ENCODE measurements at places on chromosomes 1 and 21. TPM values are rescaled to one million over a fixed set of nuclear protein-coding genes. Genes with fewer than 3 reads are reported as not detected.

GRCh38 chr1:92544756-92545165 is 58.0 kb upstream of the GFI1 start:
- H3K27me3 ChIP-seq: no peaks in the 10 kb centered on the region
- H3K4me1 ChIP-seq: no peaks in the 10 kb centered on the region
- H3K36me3 ChIP-seq: no peaks in the 10 kb centered on the region
- H3K27ac ChIP-seq: no peak overlapping the region
- H3K4me3 ChIP-seq: no peak overlapping the region

DNA sequence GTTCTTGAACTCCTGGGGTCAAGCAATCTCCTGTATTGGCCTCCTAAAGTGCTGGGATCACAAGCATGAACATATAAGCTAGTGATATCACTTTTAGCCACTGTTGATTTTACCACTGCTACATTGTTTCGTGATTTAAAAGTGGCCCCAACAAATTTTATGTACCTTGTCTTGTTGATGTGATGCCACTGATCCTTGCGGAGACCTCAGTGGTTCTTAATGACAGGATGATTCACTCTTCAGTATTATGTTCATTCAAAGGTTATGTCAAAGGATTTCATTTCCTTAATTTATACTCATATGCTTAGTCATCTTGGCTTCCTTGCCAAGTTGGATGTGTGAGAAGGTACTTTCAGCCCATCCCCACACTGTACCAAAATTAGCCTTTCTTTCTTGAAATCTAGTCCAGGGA is 12.1 kb downstream of the PRKACB start:
- peaks cover 10% of the 10 kb centered on the region for H3K4me1 ChIP-seq
- H3K27ac ChIP-seq: no peak overlapping the region
- peak; percentile 78 for DNase-seq
- no peaks in the 10 kb centered on the region for H3K36me3 ChIP-seq
- no peak overlapping the region for H3K4me3 ChIP-seq
- H3K27me3 ChIP-seq: no peaks in the 10 kb centered on the region

ZSCAN20 gene
- 3.9 TPM for total RNA-seq

OR2L2 gene
- not detected for total RNA-seq

GRCh38 chr1:245260110-245260882 is 105.5 kb downstream of the KIF26B start:
- H3K4me3 ChIP-seq: no peak overlapping the region
- H3K36me3 ChIP-seq: no peaks in the 10 kb centered on the region
- no peak overlapping the region for H3K27ac ChIP-seq
- peaks cover 27% of the 10 kb centered on the region for H3K27me3 ChIP-seq
- DNase-seq: no peak

GRCh38 chr1:66302815-66303214 is 231.1 kb upstream of the SGIP1 start:
- no peaks in the 10 kb centered on the region for H3K36me3 ChIP-seq
- no peak for DNase-seq
- H3K27me3 ChIP-seq: no peaks in the 10 kb centered on the region

NPL gene
- total RNA-seq: 6.9 TPM

- no peaks in the 10 kb centered on the region for H3K4me1 ChIP-seq
- H3K4me3 ChIP-seq: no peak overlapping the region
- no peaks in the 10 kb centered on the region for H3K36me3 ChIP-seq
- no peak overlapping the region for H3K27ac ChIP-seq
These were observed 2.6 kb downstream of the KCNA3 start for GRCh38 chr1:110672001-110672752.

TPRG1L gene
- total RNA-seq: 13.7 TPM

CACNA1E gene
- not detected for total RNA-seq

- DNase-seq: no peak
- H3K27ac ChIP-seq: no peak overlapping the region
- no peak overlapping the region for H3K4me3 ChIP-seq
- H3K4me1 ChIP-seq: no peaks in the 10 kb centered on the region
- H3K36me3 ChIP-seq: no peaks in the 10 kb centered on the region
These were observed 99.9 kb downstream of the XCL2 start for GRCh38 chr1:168443899-168444298.

- no peaks in the 10 kb centered on the region for H3K36me3 ChIP-seq
- no peak for DNase-seq
- H3K27me3 ChIP-seq: no peaks in the 10 kb centered on the region
- H3K4me1 ChIP-seq: no peaks in the 10 kb centered on the region
These were observed 41.4 kb downstream of the ZMYM1 start for GRCh38 chr1:35120458-35121133.

DNA sequence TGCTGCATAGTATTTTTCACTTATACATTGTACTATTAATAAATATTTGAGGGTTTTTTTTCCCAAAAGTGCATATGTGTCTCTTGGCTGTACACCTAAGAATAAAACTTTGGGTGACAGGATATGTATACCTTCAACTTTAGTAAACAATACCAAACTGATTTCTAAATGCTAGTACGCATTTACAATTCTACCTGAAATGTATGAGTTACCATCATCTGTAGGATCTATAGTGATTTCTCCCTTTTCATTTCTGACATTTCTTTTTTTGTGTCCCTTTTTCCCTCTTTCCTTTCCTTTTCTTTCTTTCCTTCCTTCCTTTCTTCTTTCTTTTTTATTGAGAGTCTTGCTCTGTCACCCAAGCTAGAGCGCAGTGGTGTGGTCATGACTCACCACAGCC is 16.7 kb upstream of the BMP8B start:
- DNase-seq: no peak
- no peaks in the 10 kb centered on the region for H3K27me3 ChIP-seq
- H3K36me3 ChIP-seq: no peaks in the 10 kb centered on the region
- no peak overlapping the region for H3K27ac ChIP-seq
- no peaks in the 10 kb centered on the region for H3K4me1 ChIP-seq

PSMB2 gene
- 162 TPM for total RNA-seq

- H3K27me3 ChIP-seq: no peaks in the 10 kb centered on the region
- DNase-seq: no peak
- H3K4me1 ChIP-seq: peaks cover 33% of the 10 kb centered on the region
- no peak overlapping the region for H3K27ac ChIP-seq
- H3K36me3 ChIP-seq: peaks cover 34% of the 10 kb centered on the region
- no peak overlapping the region for H3K4me3 ChIP-seq
These were observed 6.5 kb downstream of the PYCR2 start for GRCh38 chr1:225917536-225917935.

DNA sequence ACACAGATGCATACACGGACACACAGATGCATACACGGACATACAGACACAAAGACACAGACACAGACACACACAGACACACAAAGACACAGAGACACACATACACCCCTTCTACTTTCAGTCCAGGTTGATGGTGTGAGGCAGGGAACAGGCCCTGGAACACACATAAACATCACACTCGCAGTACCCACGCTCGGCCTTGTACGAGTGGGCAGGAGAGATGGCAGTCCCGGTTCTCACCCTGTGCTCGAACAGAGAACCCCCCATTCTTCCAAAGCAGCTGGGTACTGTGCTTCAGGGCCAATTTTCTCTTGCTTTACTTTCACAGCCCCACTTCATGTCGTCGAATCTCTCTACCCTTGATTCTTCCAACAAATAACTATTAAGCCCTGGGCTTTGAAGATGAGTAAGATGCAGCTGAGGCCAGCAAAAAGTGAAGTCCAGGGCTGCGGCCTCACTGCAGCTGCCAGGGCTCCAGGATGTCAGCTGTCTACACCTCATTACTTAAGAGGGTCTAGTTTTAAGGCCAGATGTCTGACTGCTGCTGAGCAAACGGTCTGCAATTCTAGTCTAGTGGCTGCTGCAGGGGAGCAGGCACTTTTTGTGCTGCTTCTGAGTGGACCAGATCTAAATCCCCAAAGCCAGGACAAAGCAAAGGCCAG is 90.1 kb downstream of the PGBD5 start:
- H3K36me3 ChIP-seq: no peaks in the 10 kb centered on the region
- no peaks in the 10 kb centered on the region for H3K27me3 ChIP-seq
- no peaks in the 10 kb centered on the region for H3K4me1 ChIP-seq

- no peak for DNase-seq
- no peaks in the 10 kb centered on the region for H3K36me3 ChIP-seq
- H3K4me1 ChIP-seq: no peaks in the 10 kb centered on the region
- no peak overlapping the region for H3K4me3 ChIP-seq
These were observed 89.7 kb downstream of the BCAR3 start for GRCh38 chr1:93591676-93592550.

GRCh38 chr1:30665216-30666010 is 58.0 kb downstream of the MATN1 start:
- H3K27ac ChIP-seq: no peak overlapping the region
- H3K36me3 ChIP-seq: no peaks in the 10 kb centered on the region
- no peak for DNase-seq
- H3K4me1 ChIP-seq: no peaks in the 10 kb centered on the region
- H3K27me3 ChIP-seq: no peaks in the 10 kb centered on the region

LMOD1 gene
- not detected for total RNA-seq

OPN3 gene
- total RNA-seq: 14.2 TPM

DNA sequence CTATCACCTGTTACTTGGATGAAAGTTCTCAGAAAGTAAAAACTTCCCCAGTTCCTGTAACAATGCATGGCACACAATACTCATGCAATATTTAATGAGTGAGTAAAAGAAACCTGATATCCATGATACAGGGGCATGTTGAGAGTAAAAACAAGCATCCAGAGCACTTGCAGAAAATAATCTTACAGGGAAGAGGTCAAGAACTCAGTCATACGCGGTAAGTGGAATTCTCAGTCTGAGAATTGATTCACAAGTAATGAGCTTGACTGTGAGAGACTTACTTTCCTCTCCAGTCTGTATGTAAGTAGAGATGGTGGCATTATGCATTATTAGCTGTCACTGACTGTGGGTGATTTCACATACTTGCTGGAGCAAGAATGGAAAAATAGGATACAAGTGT is 976.9 kb downstream of the BRINP3 start:
- no peaks in the 10 kb centered on the region for H3K4me1 ChIP-seq
- DNase-seq: no peak
- no peak overlapping the region for H3K27ac ChIP-seq
- no peaks in the 10 kb centered on the region for H3K36me3 ChIP-seq

- H3K4me3 ChIP-seq: no peak overlapping the region
- H3K27ac ChIP-seq: no peak overlapping the region
- H3K4me1 ChIP-seq: peaks cover 10% of the 10 kb centered on the region
- no peaks in the 10 kb centered on the region for H3K36me3 ChIP-seq
These were observed 30.2 kb upstream of the CCDC27 start for GRCh38 chr1:3721955-3722465.

- no peak overlapping the region for H3K27ac ChIP-seq
- no peaks in the 10 kb centered on the region for H3K27me3 ChIP-seq
- no peak overlapping the region for H3K4me3 ChIP-seq
- peaks cover 30% of the 10 kb centered on the region for H3K4me1 ChIP-seq
- H3K36me3 ChIP-seq: no peaks in the 10 kb centered on the region
- no peak for DNase-seq
These were observed 81.7 kb upstream of the IPO9 start for GRCh38 chr1:201747261-201747660.

NHLH1 gene
- 0.55 TPM for total RNA-seq

TACSTD2 gene
- not detected for total RNA-seq

GRCh38 chr1:172909606-172910326 is 141.0 kb downstream of the TNFSF18 start:
- H3K27me3 ChIP-seq: no peaks in the 10 kb centered on the region
- no peak overlapping the region for H3K27ac ChIP-seq
- peaks cover 7% of the 10 kb centered on the region for H3K4me1 ChIP-seq
- H3K4me3 ChIP-seq: no peak overlapping the region
- no peak for DNase-seq

- no peak overlapping the region for H3K4me3 ChIP-seq
- DNase-seq: no peak
- H3K4me1 ChIP-seq: no peaks in the 10 kb centered on the region
- no peaks in the 10 kb centered on the region for H3K36me3 ChIP-seq
- H3K27me3 ChIP-seq: no peaks in the 10 kb centered on the region
These were observed 15.0 kb upstream of the HMGN1 start for GRCh38 chr21:39363607-39364555.

DNA sequence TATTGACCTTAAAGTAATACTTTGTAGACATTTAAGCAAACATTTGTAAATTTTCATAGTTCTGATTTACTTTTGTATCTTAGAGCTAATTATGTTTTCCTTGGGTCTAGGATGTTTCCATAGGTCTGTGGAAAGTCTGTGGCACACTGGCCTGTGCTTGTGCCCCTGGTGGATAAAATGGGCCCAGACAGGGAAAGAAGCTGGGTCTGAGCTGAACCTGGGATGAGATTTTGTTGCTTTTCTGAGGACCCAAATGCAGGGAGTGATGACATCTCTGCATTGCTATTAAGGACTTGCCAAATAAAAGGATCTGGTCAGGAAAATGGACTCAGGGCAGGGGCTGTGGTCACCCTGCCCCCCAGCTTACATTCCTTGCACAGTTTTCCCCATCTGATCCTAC is 41.8 kb downstream of the C1orf21 start:
- no peak overlapping the region for H3K4me3 ChIP-seq
- H3K4me1 ChIP-seq: peaks cover 9% of the 10 kb centered on the region
- DNase-seq: no peak
- H3K36me3 ChIP-seq: no peaks in the 10 kb centered on the region
- no peaks in the 10 kb centered on the region for H3K27me3 ChIP-seq

DNA sequence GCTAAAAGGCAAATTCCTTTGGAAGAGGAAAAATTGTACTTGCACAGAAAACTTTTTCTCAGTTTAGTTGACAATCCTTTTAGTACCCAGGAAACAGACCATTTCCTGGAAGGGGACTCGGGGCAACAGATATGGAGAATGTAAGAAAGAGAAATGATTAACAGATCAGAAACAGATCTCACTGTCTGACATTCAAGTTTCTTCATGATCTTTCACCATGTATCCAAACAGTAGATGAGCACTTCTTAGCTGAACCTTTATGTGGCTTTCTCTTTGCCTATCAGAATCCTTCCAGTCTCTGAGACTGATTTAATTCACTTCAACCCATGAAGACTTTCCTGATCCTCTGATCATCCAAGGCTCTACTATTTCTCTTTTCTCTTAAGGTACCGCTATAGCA is 2.7 kb downstream of the TTLL7 start:
- no peaks in the 10 kb centered on the region for H3K27me3 ChIP-seq
- peak overlapping the region; percentile 5 for H3K4me3 ChIP-seq
- peaks cover 27% of the 10 kb centered on the region for H3K4me1 ChIP-seq

ADAMTS1 gene
- 17.9 TPM for total RNA-seq

DNA sequence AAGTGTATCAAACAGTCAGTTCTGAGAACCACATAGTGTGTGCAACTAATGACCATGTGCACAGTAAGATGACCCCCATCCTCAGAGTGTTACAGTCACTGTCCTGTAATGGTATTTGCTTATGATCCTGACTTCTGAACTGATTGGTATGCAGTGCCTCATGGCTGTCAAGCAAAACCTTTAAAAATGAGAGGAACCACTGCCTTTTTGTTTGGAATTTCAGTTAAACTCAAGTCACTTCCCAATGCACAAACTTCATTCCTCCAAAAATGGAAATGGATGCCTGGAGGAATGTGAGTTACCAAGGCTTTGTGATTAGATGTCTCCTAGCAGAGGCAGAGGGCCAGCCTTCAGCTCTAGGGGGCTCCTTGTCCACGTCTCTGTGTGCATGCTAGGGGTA is 10.5 kb downstream of the C1orf198 start:
- no peaks in the 10 kb centered on the region for H3K27me3 ChIP-seq
- peaks cover 6% of the 10 kb centered on the region for H3K4me1 ChIP-seq
- no peak overlapping the region for H3K27ac ChIP-seq
- no peak for DNase-seq
